SW 1271 (cell line): ENCODE measurements at places on chromosomes 16 and 17.
A peak's percentile ranks its signal among the peaks of the same experiment; 100 is the strongest.

DNA sequence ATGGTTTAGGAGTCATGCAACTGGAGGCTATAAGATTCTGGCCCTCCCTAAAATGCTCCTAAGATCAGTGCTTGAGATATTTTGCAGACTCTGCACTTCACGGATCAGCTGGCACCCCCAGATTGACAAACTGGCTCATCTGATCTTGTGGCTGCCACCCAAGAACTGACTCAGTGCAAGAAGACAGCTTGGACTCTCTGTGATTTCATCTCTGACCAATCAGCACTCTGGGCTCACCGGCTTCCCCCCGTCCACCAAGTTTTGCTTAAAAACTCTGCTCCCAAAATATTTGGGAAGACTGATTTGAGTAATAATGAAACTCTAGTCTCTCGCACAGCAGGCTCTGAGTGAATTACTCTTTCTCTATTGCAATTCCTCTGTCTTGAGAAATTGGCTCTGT lies 26.3 kb upstream of the CCL2 start:
- DNase-seq: no peak

GRCh38 chr16:49580751-49581303 lies 207.2 kb downstream of the C16orf78 start:
- no peak for DNase-seq

DNA sequence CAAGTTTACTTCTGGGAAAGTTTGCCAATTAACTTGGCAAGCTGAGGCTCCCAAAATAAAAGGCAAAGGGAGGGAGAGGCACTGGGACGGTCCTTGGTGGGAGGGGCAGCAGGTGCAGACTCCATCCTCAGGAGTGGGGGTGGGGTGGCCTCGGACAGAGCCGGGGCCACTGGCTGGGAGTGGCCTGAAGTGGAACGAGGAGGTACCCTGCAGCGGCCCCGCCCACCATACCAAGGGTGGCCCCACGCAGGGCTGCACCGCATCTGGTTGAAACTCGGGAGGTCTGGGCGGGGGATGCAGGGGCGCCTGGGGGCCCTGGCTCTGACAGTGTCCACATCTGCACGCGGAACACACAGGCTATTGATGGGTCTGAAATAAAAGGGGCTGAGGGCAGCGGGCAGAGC lies 42.4 kb upstream of the SLC38A10 start:
- DNase-seq: no peak

GRCh38 chr17:39208136-39208535 lies 8.1 kb downstream of the RPL19 start:
- no peak for DNase-seq

GRCh38 chr16:4972938-4973587 lies 14.9 kb downstream of the SEC14L5 start:
- DNase-seq: no peak

GRCh38 chr17:45573924-45574770 lies 83.6 kb upstream of the PLEKHM1 start:
- DNase-seq: no peak

- DNase-seq: no peak
Measured at GRCh38 chr16:49953090-49953489, 71.9 kb upstream of the CNEP1R1 start.

DNA sequence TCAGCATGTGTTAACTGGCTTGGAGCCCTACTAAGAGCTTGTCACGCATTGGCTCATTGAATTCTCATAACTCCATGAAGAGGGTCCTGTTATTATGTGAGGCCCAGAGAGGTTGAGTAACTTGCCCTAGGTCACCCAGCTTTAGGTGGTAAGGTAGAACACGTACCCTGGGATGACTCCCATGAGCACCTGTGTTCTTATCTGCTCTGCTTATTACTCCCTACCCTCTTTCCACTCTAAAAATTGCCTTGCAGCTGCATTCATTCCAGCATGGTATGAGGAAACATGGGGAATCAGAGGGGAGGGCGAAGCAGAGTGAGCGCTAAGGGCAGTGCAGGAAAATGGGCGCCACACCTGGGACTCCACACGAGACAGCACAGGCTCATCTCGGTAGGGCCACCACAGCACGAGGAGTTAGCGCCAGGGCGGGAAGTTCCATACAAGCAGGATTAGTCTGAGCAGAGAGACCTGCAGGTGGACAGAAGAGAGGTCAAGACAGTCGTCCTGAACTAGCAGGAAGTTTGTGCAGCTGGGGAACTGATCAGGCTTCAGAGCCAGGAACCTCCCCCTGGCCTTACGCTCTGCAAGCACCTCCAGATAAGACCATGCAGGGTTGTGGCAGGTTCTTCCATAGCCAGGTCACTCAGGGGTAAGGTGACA lies 10.1 kb downstream of the COPZ2 start:
- DNase-seq: no peak

- DNase-seq: peak; percentile 56
Measured at GRCh38 chr17:59004338-59005111, 102.2 kb downstream of the TRIM37 start.

GRCh38 chr16:75238132-75238852 lies 13.1 kb downstream of the BCAR1 start:
- no peak for DNase-seq

GRCh38 chr16:88421871-88422433 lies 31.1 kb upstream of the ZFPM1 start:
- no peak for DNase-seq
